NCI-H82 (cell line): ENCODE measurements at places on chromosomes 1 and 21.

DNA sequence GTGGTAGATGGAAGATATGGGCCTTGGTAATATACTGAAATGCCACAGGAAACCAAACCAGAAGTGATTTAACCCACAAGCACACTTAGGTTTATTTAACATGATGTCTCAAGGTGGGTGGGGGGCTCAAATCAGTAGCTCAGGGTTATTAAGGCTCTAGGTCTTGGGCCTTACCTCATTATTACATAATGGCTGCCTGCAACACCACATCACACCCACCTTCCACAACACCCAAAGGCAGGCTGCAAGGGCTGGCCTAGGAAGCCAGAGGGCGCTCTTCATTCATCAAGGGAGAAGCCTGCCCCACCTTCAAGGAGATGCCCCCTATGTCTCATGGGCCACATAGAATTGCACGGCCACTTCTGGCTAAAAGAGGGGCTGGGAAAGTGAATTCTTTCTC lies 6.0 kb downstream of the TFF1 start:
- DNase-seq = peak; percentile 34

GRCh38 chr1:227449051-227449450 lies 114.3 kb upstream of the ZNF678 start:
- peak; percentile 67 for DNase-seq

GRCh38 chr1:204299814-204300365 lies 59.8 kb downstream of the PLEKHA6 start:
- no peak for DNase-seq

DNA sequence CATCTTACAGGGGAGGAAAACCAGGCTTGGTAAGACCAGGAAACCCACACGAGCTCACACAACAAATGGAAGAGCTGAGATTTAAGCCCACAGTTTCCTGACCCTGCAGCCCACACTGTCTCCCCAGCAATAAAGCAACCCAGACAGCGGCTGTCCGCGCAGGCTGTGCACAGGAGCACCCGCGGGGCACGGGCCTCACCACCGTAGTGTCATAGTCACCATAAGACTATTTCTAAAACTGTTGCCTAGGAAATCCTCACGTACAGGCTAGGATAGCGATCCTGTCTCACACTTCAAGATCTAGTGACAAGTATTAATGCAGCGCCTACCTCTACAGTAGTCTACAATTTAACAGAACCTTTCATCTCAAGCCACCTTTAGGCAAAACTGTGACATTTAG lies 54.0 kb upstream of the SYT6 start:
- DNase-seq = no peak

DNA sequence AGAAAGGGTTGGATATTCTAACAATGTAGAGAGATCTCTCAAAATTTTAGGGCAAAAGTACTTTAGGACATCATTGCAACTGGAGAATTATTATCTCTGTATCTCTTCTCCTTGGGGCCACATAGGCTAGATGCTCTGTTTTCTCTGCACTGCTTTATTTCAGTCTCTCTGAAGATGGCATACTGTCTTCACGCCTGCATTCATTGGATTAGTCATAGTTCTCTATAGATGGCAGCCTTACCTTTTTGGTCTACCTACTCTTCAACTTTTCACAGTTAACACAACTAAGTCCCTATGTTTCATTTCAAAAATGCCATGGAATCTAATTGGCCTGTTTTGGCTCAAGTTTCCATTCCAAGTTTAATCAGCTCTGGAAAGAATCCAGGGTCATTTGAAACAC lies 1623.3 kb upstream of the B3GALT2 start:
- no peak for DNase-seq
